ENCODE measurements at places on chromosomes 4 and X.

- no peak for DNase-seq
Measured at GRCh38 chrX:920234-920799, 289.7 kb downstream of the SHOX start.

DNA sequence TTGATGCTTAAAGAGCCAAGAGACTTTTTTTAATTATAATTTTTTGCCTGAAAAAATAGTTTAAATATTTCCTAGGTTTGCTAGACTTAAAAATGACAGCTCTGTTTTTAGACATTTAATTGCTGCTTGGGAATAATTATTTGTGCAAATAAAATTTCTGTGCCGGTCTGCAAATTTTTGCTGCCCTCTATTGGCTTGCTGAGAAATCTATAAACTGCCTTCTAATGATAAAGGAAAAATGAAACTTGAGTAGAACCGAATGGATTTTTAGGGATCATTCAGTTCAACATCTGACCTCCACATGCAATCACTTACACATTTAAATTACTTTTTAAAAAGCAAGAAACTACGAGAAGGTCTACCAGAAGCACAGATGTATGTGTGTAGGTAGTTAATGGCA, 434.0 kb downstream of the FAM133A start:
- DNase-seq, result no peak

GRCh38 chr4:114423582-114423981, 175.0 kb upstream of the UGT8 start:
- no peak for DNase-seq

DNA sequence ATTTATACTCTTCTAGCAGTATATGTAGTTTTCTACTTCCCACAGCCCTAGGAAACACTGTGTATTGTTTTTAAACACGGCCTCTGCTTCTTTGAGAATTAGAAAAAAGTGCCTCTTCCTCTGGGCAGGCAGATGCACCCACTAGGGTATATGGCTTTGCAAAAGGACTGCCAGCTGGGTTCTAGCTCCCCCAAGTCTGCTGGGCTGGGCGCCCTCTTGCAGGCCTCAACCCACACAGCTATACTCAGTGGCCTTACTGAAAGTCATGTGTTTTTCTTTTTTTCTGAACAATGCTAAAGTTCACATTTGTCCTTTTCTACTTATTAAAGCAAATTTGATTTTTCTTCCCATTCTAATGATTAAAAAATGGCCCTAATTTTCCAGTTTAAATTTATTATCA, 35.5 kb upstream of the BMPR1B start:
- DNase-seq, result no peak

DNA sequence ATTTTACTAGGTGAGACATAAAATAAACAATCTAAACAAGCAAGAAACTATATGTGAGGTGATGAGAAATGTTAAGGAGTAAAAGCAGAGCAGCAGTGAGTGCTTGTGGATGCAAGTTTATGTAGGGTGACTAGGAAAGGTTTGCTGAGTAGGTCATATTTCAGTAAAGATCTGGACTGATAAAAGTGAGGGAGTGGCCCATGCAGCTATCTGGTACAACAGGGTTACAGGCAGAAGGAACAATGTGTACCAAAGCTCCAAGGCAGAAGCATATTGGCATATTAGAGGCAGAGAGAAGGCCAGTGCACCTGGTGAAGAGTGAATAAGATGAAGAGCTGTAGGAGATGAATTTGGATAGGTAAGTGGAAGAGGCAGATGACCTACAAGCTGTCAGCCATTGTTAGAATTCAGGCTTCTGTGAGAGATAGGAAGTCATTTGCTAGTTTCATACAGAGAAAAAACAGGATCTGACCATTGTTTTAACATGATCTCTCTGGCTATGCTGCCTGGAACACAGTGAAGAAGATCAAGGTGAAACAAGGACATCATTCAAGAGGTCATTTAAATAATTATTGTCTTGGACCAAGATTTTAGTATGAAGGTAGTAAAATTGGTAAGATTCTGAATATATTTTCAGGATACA, 274.6 kb downstream of the ANKRD50 start:
- no peak for DNase-seq

DNA sequence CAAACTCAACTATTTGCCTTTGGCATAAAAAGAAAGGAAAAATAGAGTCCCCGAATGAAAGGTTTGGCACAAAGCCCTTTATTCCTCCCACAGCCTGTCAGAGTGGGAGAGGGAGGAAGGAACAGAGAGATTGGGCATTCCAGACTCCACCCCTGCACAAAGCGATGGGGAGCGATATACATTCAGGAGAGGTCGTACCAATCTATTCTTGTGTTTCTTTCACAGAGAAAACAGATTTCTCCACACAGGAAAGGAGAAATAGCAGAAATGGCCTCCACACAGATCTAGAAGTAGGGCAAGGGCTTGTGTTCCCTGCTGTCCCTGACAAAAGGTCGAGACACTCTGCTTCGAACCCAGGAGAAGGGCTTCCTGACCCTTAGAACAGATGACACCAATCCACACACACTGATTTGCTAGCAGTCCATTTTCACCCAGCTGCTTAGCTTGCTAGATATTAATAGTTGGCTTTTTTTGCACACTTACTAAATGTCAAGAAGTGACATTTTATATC, 197.4 kb downstream of the MAML3 start:
- no peak for DNase-seq

GRCh38 chr4:90071289-90072235, 55.6 kb upstream of the CCSER1 start:
- no peak for DNase-seq

DNA sequence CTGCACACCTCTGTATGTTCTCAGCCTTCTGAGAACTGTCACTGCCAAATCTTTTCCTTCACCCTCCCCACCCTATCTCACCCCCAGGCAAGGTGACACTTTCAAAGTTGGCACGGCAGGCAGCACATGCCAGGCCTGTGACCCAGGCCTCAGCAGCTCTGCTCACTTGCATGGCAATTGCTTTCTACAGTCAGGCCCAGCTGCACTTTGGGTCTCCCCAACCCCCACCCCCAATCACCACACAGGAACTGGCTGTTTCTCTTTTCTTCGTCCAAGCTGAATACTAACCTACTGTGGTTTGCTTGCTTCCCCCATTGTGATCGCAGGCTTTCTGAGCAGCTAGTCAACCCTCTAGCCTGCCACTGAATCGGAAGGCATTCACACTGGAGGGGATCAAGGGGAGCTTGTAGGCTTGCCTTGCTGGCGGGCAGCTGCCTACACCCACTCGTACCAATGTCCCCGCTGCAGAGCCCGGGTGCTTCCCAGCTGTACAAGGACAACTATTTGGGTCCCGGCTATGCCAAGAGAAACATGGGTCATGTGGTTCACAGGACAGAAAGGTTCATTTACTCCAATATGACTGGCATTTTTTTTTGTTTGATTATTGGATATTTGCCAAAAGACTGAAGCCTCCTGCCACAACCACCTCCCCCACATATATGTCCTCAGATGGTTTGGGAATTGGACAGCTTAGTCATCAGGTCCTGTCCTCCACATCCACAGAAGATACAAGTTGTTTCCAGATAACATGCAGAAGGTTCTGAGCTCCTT, 28.1 kb downstream of the SLC25A43 start:
- DNase-seq, result no peak

- DNase-seq, result no peak
Measured at GRCh38 chr4:122195718-122196117, 43.6 kb downstream of the BLTP1 start.

GRCh38 chr4:7635445-7636239, 200.9 kb upstream of the PSAPL1 start:
- DNase-seq, result no peak

GRCh38 chr4:41512596-41512995, 25.4 kb upstream of the LIMCH1 start:
- no peak for DNase-seq

DNA sequence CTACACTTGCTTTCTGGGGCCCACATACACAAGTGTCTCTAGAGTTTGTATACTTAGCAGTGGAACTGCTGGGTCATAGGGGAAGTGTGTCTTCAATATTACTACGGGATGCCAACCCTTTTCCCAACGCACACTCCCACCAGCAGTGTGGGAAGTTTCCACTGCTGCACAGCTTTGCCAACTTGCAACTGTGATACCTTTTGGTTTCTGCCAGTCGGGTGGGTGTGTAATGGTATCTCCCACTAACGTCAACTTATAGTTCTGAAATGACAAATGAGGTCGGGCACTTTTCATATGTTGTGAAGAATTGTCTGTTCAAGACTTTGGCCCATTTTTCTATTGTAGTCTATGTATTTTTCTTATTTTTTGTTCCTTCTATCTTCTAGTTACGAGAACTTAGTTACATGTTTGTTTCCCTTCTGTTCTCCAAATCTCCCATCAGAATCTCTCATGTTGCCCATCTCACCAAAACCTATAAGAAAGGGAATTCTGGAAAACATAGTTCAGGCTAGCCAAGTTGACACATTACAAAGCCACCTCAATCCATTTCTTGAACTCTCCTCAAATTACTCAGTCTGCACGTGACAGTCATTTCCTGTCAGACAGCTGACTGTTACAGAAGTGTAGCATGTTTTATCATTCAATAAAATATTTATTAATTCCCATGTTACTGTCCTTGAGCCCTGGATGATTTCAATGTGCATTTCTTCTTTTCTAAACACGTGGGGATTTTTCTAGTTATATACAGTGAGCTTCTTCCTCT, 30.7 kb downstream of the PNMA6E start:
- no peak for DNase-seq

GRCh38 chrX:25648790-25649189, 489.4 kb upstream of the MAGEB18 start:
- no peak for DNase-seq

- DNase-seq, result no peak
Measured at GRCh38 chr4:32551943-32552342, 1831.8 kb downstream of the PCDH7 start.

- no peak for DNase-seq
Measured at GRCh38 chr4:183098019-183098722, 886 bp upstream of the WWC2 start.
